Activated T-helper 1 cell treated with Interleukin-2 at 50 U/mL for 16 hours (primary cell): ENCODE measurements at places on chromosomes 11 and 22.

DNA sequence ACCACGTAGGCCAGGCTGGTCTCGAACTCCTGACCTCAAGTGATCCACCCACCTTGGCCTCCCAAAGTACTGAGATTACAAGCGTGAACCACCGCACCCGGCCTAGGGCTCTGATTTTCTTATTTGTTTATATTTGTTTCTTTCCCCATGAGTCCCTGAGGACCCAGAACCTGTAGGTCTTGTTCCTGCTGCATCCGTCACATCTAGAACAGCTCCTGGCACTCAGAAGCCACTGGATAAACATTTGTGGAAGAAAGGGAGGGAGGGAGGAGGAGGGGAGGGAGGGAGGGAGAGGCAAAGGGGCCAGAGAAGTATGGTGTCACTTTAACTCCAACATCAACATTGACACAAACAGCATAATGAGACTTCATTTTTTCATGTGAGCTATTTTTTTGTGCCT is 67.7 kb downstream of the CELSR1 start:
- no peak for DNase-seq

GRCh38 chr11:35541621-35542375 is 16.4 kb upstream of the PAMR1 start:
- DNase-seq = no peak

DNA sequence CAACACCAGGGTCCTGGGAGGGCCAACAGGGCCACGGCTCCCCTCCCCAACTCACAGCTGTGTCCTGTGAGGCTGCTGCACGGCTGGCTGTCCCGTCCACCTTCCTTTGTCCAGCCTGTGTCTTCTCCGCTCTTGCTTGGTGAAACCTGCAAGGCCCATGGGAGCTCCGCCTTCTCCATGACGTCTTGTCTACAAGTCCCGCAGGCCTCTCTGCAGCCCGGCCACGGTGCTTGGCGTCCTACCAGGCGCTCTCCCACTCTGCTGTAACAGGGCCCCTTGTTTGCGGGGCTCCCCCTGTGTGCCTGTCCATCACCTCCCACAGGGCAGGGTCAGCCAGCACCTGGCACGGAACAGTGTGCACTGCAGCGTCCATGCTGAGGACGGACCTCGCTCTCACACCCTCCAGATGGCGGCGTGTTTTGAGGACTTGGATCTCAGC is 866.8 kb downstream of the TBC1D22A start:
- no peak for DNase-seq

DNA sequence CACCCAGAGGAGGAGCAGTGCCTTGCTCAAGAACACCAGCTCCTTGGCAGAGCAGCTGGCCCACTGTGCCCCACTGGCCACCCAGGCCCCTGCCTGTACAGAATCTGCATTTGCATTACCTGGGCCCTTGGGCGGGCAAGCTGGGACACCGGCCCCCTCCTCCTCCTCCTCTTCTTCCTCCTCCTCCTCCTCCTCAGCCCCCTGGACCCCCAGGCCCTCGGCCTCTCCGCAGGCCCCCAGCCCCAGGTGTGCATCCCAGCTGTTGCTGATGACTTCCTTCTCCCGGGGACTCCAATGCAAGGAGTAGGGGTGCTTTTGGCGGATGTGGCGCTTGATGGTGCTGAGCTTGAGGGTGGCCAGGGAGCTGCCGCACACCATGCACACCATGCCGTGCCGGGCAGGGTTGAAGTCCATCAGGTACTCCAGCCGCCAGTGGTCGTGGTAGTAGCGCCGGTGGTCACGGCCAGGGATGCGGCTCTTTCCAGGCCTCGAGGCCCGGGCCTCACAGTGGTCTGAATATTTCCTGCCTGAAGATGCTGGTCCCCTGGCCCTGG is 2.8 kb downstream of the ZFTA start:
- DNase-seq = no peak

DNA sequence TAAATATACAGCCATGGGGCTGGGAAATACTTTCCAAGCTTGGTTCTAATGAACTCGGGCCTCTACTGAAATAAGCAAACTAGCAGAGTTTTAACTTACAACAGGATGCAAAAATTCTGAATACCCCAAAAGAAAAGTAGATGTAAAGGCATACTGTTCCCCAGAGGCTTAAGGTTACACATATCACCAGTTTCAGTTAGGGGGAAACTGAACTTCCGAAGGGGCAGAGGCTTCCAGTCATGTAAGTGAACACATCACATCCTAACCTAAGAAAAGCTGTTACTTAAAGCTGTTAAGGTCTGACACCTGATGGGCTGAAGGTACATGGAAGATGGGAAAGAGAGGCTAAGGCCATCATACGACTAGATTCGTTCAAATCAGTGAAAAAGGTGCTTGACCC is 2.3 kb downstream of the GAB2 start:
- no peak for DNase-seq

DNA sequence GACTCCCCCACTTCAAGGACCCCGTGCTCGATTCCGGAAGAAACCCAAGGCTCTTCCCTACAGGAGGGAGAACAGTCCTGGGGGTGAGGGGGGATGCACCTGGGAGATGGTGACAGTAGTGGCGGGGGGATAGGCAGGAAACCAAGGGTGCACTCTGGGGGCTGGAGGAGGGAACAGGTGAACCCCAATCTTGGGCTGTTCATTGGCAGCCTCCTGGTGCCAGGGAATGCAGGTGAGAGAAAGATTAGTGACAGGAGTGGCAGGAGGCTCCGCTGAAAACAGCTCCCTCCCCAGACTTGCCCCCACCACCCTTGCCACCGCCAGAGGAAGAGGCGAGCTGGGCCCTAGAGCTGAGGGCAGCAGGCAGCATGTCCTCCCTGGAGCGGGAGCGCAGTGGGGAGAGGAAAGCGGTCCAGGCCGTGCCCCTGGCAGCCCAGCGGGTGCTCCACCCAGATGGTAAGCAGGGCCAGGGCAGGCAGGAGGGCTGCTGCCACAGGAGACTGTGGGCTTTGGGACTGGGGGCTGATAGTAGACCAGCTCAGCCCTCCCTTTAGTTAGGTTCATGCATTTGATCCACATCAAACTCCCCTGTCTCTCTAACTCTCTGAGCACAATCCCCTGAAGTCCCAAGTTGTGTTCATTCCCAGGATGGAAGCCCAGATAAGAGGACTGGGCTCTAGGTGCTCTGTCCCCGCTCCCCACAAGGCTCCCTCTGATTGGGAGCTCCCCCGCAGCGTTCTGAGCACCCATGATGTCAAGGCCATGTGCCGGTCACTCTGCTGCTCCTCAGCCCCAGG is 14.5 kb downstream of the ROBO3 start:
- no peak for DNase-seq

DNA sequence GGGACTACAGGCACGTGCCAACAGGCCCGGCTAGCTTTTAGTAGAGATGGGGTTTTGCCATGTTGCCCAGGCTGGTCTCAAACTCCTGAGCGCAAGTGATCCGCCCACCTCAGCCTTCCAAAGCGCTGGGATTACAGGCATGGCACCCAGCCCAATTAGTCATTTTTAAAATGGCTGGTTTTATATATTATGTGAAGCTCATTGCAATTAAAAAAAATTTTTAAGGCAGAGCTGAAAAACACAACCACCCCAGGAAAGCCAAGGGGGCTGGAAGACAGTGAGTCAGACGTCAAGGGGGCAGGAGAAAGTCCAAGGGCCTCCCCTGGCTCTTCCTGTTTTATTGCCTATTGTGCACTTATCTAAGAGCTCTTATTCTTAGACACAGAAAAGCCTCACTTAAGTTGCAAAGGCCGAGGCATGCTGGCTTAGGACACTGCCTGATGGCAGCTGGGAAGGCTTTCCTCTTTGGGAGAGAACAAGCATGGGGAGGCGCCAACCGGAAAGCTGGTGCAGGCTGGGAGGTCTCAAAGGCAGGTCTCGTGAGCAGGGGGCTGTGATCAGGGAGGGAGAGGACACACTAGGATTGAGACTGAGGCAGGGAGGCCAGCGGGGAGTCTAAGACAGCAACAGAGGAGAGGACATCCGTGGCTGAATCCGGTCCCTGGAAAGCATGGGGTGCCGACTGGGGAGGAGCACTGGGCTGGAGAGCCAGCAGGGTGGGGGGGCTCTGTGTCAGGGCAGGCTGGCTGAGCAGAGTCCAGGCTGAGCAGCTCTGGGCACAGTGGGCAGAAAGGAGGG is 11.1 kb upstream of the OSM start:
- no peak for DNase-seq

GRCh38 chr22:44541671-44542319 is 43.8 kb upstream of the RTL6 start:
- DNase-seq = no peak

GRCh38 chr11:45751430-45751829 is 53.5 kb upstream of the SLC35C1 start:
- DNase-seq = no peak

DNA sequence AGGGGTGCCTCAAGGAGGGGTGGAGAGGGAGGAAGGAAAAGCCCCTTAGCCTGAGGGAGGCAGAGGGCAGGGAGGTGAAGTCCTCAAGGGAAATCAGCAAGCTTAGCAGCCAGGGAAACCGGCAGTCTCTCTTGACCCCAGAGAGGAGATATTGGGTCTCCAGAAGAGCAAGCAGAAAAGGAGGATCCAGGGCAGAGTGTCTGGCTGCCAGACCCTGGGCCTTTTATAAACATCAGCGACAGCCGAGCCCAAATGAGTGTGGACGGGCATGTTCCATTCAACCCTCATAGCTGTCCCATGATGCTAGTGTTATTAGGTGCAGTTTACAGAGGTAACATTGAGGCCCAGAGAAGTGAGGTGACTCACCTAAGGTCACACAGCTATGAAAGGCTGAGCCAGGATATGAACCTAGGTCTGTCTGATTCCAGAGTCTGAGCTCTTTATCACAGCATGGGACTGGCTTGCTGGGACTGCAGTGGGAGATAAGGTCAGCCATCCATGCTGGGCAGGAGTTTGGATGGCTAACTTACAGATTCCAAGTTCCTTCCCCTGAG is 9.3 kb downstream of the PRDM11 start:
- DNase-seq = no peak

DNA sequence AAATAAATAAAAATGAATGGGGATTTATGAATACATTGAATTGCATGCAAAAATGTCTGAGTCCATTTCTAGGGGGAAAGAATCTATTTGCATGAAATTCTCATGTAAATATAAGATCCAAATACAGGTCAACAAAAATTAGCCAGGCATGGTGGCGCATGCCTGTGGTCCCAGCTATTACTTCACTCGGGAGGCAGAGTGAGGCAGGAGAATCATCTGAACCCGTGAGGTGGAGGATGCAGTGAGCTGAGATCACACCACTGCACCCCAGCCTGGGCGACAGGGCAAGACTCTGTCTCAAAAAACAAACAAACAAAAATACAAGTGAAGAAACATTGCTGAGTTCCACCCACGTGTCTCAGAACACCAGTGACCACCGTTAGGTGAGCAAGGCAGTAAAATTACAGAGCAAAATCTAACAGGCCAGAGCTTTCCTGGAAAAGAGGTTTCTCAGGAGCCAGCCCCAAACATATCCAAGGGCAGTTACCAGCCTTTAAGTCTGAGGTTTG is 17.3 kb downstream of the PACSIN2 start:
- DNase-seq = no peak

DNA sequence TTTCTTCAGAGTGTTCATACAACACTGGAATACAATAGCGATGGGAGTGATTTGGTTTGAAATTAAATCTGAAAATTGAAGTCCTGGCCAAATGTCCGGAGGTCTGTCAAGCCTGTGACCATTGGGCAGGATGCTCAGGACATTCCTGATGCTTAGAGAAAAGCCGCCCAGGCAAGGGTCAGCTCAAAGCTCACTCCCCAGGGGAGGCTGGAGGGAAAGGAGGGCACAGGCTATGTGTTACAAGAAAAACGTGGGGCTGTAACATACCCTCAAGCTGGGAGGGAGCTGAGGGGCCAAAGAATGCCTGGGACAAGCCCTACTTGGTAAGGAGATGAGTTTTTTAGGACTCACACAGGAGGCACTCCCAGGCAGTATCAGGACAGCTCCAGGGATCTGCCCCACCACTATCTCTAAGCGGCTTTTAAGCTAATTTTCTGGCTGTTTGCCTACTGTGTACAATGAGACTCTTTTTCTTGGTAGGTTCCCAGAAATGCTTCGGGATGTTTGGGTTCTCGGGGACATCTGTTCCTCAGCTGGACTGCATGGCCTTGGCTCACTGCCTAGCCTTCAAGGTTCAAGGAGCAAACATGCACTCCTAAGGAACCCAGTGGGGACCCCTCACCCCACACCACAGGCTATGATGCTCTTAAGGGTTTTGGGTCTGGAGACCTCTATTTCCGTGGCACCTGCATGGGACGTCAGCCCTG is 500.1 kb downstream of the BRD1 start:
- DNase-seq = no peak

DNA sequence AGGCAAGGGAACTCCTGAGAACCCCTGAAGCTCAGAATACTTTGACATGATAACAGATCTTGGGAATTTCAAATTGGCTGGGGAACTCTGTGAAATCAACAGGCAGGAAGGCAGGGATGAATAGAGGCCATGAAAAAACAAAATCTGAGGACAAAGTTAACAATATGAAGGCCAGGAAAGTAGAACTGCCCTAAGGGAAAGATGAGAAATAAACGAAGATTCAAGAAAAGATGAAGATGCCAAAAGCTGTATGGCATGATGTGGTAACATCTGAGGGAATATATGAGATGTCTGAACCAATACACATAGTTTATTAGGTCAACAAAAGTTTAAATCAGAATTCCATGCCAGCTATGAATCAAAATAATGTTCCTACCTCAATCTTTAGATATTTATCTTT is 25.0 kb downstream of the SERGEF start:
- DNase-seq = no peak

DNA sequence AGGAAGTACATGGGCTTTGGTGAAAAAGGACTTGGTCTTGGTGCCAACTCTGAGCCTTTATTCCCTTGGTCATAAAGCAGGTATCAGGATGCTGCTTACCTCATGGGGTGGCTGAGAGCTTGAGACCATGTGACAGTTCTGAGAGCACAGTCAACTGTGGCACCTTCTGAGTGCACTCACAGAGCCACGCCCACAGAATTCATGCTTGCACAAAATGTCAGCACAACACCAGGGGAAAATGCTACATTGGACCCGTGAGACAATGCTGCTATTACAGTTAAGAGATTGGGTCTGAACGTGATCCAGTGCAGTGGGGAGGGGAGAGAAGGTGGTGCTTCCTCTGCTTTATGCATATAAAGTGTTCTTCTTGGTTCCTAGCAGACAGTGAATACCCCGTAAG is 79.5 kb upstream of the SPON1 start:
- DNase-seq = no peak

DNA sequence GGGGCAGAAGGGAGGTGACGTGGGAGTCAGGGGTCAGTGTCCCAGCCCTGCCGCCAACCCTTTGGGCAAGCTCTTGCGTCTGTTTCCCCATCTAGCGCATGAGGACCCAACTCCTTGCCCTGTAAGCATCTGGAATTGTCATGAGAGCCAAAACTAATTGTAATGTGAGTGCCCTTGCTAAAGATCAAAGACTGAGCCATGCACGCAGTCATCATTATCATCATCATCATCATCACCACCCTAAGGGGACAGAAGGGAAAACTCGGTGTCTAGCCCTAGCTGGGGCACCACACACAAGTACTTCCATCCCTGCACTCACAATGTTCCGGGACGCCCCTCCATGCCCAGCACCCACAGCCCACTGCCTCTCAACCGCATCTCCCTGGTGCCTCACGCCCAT is 2.5 kb downstream of the LIF start:
- DNase-seq = no peak

DNA sequence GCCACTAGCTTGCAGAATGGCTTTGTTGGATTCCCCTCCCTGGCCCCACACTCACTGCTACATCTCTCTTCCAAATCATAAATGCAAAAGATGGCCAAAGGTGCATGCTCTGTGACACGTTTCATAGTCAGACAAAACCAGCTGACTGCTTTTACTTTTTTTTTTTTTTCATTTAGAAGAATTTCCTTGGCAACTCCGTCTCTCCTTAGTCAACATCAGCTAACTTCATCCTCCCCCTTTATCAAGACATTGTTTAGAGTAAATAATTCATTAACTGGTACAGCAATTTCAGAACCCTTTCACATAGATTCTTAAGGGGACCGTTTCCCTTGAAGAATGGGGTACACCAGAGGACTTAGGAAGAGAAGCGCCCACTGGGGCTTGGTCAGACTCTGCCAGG is 16.0 kb downstream of the KCNQ1OT1 start:
- DNase-seq = no peak
